ENCODE measurements at places on chromosomes 16 and 17. TPM values are rescaled to one million over a fixed set of nuclear protein-coding genes. Genes with fewer than 3 reads are reported as not detected.
A peak's percentile ranks its signal among the peaks of the same experiment; 100 is the strongest.

GRCh38 chr16:2857451-2858244 lies at the start of gene PRSS22:
TSS of gene PRSS22 (minus strand) at chr16:2858170. CDS start at chr16:2858104, 66 bp downstream.
- DNase-seq = no peak

DNA sequence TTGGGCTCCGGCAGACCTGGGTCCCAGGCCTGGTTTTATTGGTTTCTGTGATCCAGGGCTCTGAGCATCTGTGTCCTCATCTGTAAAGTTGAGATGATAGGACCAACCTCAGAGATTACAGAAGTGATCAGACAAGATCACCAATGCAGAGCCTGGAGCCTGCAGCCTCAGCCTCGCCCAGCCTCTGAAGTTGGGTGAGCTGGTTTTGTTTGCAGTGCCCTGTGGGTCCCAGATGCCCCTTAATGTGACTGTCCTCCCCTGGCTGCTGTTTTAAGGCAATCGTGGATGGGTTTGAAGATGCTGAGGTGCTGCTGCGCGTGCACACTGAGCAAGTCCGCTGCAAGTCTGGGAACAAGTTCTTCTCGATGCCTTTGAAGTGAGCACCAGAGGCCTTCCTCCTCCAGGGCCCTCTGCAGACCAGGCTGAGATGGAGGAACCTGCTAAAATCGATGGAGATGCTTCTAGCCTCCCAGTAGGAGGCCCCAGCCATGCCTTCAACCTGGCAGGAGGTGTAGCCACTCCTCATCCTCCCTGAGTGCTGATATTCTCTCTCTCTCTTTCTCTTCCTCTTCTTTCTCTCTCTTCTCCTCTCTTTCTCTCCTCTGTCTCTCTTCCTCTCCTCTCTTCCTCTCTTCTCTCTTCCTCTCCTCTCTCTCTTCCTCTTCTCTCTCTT lies 5.6 kb upstream of the MMP15 start:
- no peak for DNase-seq

DNA sequence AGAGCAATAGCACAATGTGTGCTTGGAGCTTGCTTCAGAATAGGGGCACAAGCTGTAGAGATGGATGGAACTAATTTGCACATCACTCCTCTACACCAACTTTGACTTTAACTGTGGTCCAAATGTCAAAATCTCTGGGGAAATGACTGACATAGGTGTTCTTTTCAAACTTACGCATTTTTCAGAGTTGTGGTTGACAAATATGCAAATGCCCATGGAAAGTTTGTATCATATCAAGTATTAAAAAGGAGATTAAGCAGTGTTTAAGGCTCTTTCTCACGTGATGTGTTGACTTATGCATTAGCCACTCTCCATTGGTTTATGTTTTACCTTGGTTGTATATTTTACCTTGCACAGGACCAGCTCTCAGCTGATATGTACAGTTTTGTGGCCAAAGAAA lies 77.1 kb downstream of the ELAC2 start:
- DNase-seq = no peak

- no peak for DNase-seq
Measured at GRCh38 chr17:71830866-71831265, 290.0 kb upstream of the SOX9 start.

DNA sequence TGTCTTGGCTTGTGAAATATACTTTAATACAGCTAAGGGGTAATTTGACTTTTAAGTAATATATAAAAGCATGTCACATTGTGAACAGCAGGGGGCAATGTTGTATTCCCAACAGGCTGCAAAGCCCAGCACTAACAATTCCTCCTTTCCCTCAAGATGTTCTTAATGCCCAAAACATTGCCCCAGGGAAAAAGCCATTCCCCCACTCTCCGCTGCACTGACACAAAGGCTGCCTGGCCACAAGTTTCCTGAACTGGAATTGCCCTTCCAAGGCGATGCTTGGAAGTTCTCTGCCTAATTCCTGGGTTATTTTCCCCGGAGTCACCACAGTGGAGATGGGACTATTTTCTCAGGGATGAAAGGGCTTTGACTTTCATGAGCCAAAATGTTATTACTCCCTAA lies 27.2 kb downstream of the CLEC16A start:
- no peak for DNase-seq

GRCh38 chr16:49556249-49556605 lies 182.6 kb downstream of the C16orf78 start:
- DNase-seq = no peak

DNA sequence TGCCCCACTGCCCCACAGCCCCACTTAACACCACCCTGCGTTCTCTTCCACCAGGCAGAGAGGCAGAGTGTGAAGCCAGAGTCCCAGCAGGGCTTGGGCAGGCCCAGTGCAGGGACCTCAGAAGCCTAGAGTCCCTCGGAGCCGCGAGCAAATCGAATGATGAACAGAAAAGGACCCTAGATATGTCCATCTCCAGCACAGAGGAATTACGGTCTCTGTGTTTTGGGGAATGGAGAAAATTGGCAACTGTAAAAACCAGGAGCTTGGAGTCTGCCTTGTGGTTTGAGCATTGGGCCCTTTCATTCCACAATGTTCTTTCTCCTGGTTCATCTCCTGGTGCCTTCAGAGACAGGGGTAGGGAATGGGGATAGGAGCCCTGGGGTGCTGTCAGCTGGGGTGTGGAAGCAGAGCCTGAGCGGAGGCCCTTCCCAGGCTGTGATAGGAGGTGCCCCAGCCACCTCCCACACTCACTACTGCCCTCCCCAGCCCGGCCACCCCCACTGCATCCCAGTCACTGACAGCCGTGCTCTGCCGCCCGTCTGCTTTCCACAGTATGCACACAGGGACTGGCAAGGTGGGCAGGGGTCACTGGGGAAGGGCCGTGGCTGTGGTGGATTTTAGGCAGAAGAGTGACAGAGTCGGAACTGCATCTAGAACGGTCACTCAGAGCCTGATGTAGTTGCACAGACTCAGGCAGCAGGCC lies 26.7 kb downstream of the TBX4 start:
- DNase-seq = no peak

- no peak for DNase-seq
Measured at GRCh38 chr17:56866496-56866895, 32.5 kb downstream of the DGKE start.

- no peak for DNase-seq
Measured at GRCh38 chr17:27417596-27418365, 38.5 kb upstream of the KSR1 start.

DNA sequence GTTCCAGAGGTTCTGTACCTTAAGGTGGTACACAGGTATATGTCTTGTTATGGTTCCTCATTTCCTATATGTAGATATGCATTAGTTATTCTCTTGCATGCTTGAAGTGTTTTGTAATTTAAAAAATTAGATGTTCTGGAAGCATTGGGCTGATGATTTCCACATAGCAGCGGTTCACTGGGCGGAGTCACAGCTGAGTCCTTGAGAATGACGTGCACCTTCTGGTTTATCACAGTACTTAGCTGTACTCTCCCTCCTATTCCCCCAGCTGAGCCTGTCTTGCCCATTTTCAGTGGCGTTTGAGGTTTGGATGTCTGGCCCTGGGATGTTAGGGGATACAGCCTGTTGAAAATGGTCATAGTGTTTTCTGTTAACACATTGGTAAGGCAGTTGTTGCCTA lies 327.1 kb downstream of the SNX29 start:
- DNase-seq = peak; percentile 43

DNA sequence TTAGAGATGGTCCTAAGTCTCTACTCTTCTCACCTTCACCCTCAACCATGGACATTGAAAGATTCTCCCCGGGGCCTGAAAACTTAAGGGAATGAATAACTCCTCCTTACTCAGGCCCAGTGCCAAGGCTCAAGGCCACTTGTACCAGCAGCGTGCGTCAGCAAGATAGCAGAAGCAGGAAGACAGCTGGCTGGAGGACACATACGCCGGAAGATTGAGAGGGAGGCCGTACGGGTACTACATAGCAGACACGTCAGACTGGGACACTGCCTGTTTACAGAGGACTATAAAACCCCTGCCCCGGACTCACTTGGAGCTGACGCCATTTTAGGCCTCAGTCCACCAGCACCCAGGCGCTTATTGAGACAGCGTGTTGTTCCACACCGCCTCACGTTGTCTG lies 75.8 kb upstream of the MED13 start:
- no peak for DNase-seq

- no peak for DNase-seq
Measured at GRCh38 chr16:20410121-20410723, 888 bp downstream of the ACSM5 start.

- peak; percentile 92 for DNase-seq
Measured at GRCh38 chr17:1186923-1187771, 7.4 kb upstream of the ABR start.

- no peak for DNase-seq
Measured at GRCh38 chr16:4370151-4370550, 1.5 kb upstream of the VASN start.

DNA sequence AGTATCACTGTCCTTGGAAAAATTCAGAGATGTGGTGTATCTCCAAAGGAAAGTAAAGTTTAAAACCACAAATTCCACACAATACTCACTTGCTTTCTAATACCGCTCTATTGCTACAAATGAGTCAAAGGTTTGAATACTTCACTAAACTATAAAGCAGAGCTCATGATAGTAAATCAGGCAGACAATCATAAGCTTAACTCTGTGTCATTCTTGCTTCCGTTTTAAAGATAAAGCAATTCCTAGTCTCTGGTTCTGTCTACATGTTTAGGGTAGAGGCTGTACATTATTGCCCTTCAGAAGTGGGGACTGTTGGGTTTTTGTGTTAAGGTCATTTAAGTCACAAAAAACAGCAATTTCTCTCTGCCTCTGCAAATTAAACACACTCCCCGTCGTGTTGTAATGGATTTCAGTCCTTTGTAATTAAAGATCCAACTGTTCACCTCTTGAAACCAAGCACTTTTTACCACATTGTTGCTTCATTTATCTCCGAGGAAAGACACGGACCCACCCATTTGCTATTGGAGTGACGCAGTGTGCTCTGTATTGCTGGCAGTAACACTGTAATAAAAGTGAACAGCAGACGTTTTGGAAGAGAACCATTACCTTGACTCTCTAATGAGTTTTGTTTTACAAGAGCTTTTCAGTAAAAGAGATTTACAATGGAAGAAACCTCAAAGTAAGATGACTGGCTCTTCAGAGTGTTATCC lies 83.1 kb upstream of the CNTNAP4 start:
- DNase-seq = no peak

GRCh38 chr17:68812876-68813584 lies 142.2 kb downstream of the ABCA8 start:
- no peak for DNase-seq

The SEPTIN1 gene
- total RNA-seq = 0.97 TPM

The CNTD1 gene
- total RNA-seq = not detected

The TPSAB1 gene
- 7.1 TPM for total RNA-seq

The NOD2 gene
- 0.48 TPM for total RNA-seq

The MEIOC gene
- not detected for total RNA-seq

The DYNLL2 gene
- 81.5 TPM for total RNA-seq

The PNMT gene
- 7.1 TPM for total RNA-seq

The CACNG4 gene
- total RNA-seq = not detected

The TBX6 gene
- 1.0 TPM for total RNA-seq

The NPIPA7 gene
- total RNA-seq = 3.0 TPM

The PLEKHG4 gene
- total RNA-seq = 0.89 TPM

The MT1F gene
- 2.1 TPM for total RNA-seq

The NPIPB9 gene
- 0.19 TPM for total RNA-seq

The AANAT gene
- total RNA-seq = not detected

The ZP2 gene
- not detected for total RNA-seq
